Small intestine (tissue), 16 donors: ENCODE measurements at places on chromosomes 7 and 10. TPM values are rescaled to one million over a fixed set of nuclear protein-coding genes. Genes with fewer than 3 reads are reported as not detected.

CHST3 gene
- 0.22 TPM for polyA plus RNA-seq

CXCL12 gene
- polyA plus RNA-seq, result 53.5 TPM

ACBD7 gene
- polyA plus RNA-seq, result not detected

ACTR3C gene
- 9.6 TPM for polyA plus RNA-seq

PLCE1 gene
- 22.7 TPM for polyA plus RNA-seq
